Right lung (tissue), 10 donors: ENCODE measurements at places on chromosomes 2 and 18.

- DNase-seq: no peak
Measured at GRCh38 chr18:69844656-69845055, 103.0 kb downstream of the CD226 start.

DNA sequence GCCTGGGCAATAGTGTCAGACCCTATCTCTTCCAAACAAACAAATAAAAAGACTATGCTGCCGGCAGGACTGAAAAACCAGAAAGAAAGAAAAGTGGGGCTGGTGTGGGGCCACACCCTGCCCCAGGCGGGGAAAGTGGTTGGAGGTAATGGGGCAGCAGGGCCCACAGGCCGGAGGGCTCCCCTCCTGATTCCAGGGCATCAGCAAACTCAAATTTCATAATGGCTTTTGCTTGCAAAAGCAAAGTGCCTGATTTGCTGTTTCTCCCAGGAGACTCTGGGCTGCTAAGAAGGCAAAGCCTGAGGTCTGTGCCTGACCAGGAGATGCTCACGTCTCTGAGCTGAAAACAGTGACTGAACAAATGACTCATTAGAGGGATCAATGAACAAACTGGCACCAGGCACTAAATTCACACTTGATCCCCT lies 121.9 kb downstream of the HDAC4 start:
- DNase-seq: no peak

- no peak for DNase-seq
Measured at GRCh38 chr18:50468807-50469206, 91.1 kb upstream of the MAPK4 start.

DNA sequence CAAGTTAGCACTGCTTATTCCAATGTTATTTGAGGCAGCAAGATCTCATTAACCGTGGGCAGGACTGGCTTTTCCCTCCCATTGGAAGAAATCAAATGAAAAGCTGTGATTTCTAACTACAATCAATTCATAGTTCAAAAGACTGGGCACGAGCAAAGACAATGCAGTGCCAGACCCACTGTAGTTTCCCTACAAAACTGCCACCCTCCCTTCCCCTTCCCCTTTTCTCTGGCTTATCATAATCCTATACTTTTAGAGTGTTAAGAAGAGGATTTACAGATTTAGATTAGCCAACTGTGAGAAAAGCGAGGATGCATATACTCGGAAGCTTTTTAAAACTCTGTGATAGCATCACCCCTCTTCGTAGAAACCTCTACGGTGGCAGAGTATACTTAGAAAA lies 260.4 kb downstream of the STK39 start:
- no peak for DNase-seq

- no peak for DNase-seq
Measured at GRCh38 chr2:46888421-46888952, 27.1 kb downstream of the MCFD2 start.

DNA sequence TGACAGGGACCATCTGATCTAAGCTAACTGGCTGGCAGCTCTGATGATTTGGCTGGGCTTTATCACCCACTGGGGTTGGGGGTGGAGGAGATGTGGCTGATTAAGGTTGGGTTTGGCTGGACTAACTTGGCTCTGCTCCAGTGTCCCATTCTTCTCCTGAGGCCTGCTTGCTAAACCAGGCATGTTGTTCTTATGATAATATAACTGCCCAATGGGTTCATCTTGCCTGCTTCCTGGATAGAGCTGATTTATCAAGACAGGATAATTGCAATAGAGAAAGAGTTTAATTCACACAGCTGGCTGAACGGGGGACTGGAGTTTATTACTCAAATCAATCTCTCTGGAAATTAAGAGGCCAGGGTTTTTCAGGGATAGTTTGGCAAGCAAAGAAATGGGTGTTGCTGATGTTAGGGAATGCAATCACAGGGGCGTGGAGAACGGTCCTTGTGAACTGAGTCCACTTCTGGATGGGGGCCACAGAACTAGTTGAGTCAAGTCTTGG lies 150.4 kb downstream of the PTH2R start:
- no peak for DNase-seq

- DNase-seq: no peak
Measured at GRCh38 chr2:27790796-27791195, 19.3 kb downstream of the MRPL33 start.

GRCh38 chr2:15684161-15685039 lies 92.7 kb downstream of the DDX1 start:
- DNase-seq: no peak

DNA sequence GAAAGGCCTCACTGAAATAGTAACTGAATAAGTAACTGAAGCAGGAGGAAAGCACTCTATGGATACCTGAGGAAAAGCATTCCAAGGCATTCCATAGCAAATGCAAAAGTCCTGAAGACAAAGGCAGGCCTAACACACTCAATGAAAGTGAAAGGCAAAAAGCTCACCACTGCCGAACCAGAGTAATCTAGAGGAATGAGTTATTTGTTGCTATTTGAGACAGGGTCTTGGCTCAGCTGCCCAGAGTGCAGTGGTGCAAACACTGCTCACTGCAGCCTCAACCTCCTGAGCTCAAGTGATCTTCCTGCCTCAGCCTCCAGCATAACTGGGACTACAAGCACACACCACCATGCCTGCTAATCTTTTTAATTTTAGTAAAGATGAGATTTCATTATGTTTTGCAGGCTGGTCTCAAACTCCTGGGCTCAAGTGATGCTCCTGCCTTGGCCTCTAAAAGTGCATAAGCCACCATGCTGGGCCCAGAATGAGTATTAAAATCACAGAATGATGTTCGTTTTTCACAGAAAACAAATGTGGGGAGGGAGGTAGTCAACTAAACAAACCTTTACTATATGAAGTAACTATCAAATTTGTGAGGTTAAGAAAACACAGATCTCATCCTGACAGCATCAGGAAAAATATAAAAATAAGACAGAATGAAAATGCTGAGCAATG lies 17.9 kb downstream of the PIAS2 start:
- no peak for DNase-seq

DNA sequence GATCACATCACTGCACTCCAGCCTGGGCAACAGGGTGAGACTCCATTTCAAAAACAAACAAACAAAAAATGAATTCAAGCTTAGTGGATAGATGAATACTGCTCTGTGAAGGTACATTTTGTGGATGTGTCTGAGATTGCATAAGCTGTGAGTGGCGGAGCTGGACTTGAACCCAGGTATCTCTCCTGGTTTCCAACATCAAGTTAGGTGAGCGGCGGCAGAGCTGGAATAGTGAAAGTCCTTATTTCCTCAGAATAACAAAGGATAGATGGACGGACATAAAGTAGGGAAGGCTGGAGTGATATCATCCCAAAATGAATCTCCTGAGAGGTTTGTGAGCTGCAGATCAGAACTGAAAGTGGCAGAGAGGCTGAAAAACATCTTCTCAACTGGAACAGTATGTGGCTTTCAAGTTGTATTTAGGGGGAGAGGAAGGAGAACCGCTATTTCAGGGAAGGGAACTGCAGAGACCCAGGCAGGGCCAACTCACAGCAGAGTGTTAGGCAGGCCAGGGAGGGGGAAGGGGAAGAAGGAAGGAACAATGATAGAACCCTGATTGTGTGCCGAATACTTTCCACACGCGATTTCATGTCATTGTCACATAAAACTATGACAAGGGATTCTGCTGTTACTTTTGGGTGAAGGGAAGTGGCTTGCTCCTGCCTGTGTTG lies 106.2 kb downstream of the LPIN1 start:
- DNase-seq: no peak

GRCh38 chr2:196131949-196132925 lies 39.1 kb downstream of the STK17B start:
- DNase-seq: no peak

GRCh38 chr2:190511104-190511503 lies 23.4 kb downstream of the NEMP2 start:
- DNase-seq: no peak

DNA sequence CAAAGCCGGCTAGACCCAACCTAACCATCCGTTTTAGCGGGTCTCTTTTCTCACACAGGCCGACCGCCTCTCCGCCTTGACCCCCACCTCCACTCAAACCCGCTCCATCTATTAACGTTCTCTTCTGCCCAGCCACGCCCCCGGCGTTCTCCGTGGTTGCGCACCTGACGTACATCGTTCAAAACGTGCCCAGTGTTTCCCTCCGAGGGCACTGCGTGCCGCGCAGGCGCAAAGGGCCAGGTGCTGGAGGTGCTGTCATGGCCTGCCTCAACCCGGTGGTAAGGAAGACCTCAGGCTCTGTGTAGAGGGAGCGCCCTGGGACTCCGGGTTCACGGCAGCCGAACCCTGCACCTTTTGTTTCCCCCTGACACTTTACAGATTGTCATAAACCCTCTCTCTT lies at the start of gene GTF2A1L:
GTF2A1L (plus strand) TSS at position 239 of the 400 bp plus-strand sequence; CDS start at position 258, 19 bp downstream.
- DNase-seq: no peak

- no peak for DNase-seq
Measured at GRCh38 chr18:31042084-31042405, 497 bp downstream of the DSC3 start.
